CD14-positive monocyte (primary cell): ENCODE measurements at places on chromosomes 6 and 20.

DNA sequence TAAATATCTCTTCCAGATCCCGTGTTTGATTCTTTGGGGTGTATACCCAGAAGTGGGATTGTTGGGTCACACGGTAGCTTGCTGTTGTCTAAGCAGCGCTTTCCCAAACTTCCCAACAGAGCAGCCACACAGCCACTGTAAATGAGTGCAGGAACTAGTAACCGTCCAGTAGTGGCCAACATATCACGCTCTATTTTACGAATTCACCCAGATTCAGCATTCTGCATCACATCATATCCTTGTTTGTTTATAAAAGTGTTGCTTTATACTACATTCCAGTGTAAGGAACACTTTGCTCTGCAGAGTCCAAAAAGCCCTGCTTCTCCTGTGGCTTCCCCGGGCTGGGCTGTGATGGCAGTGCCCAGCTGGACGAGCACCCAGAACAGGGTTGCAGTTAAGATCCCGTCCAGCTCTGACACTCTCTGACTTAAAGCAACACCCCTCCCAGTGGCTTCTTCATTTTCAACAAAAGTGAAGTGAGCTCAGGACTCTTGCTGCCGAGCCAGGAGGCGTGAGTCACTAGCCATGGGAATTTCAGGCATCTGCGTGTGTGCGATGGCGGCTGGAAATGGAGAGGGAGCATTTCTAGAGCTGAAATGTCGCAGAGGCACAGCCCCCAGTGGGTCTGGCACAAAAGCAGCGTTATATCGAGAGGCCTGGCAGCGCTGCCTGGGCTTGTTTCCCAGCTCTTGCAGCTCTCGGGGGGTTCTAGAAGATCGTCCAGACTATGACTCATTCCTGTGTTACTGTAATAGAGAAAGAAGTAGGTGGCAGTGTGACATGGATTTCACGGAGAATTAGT, 216.3 kb upstream of the ECI2 start:
- no peak for DNase-seq

GRCh38 chr20:39935901-39936300, 753.1 kb downstream of the MAFB start:
- no peak for DNase-seq

GRCh38 chr6:129670634-129671033, 39.3 kb downstream of the ARHGAP18 start:
- DNase-seq = no peak

GRCh38 chr20:9453201-9453600, 61.2 kb upstream of the LAMP5 start:
- DNase-seq = no peak

DNA sequence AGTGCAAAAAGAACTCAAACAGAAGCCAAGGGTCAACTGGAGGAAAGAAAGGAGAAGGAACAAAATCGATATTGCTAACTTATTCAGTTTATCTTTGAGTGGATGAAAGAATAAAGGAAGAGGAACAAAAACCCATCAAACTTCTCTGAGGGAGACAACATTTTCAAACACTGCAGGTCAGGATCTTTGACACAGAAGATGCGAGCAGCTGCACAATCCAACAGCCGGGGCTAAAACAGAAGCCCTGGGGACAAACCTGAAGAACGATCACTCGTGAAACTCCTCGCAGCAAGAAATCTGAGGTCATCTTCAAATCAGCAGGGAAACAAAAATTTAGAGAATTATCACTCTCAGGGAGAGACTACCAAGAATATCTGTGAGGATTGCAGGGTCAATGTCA, 14.2 kb downstream of the SLC23A2 start:
- no peak for DNase-seq

DNA sequence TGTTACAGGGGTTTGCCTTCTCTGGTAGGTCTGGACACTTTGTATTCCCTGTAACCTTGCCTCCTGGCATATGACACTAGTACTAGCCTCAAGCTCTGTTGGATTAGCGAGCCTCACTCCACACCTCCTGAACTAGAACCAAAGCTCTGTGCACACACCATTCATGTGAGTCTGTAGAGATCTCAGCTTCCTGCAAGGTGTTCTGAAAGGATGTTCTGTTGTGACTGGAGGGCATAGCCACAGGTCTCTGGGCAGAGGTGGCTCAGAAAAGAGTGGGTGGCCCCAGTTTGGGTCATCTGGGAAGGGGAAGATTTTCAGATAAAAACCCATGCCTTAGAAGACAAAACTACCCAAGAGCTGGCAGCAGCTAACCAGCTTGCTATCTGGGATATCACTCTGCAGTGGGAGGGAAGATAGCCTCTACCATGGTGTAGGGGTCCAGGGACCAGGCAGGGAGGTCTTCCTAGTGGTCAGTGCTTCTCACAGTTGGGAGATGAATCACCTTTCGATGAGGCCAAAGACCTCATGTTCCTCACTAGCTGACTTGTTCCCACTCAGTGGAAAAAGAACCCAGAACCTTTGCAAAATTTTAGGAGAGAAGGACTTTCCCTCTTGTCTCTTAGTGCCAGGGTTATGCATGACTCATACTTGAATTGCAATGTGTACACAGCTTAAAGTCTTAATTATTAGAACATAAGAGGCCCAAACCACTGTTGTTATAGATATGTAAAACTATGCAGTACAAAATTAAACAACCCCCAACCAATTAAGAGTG, 41.4 kb downstream of the HLA-F start:
- no peak for DNase-seq

DNA sequence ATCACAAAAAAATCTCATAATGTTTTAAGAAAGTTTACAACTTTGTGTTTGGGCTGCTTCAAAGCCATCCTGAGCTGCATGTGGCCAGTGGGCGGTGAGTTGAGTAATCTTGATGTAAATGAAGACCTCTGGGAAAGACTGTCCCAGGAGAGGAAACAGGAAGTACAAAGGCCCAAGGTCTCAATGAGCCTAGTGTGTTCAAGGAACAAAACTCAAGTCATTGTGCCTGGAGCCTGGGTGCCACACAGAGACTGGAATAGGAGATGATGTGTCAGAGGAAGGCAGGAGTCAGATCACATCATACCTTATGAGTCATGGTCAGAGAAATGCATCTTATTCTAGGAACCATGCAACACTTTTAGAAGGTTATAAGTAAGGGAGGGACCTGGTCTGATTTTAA, 51.5 kb downstream of the COL19A1 start:
- DNase-seq = no peak

DNA sequence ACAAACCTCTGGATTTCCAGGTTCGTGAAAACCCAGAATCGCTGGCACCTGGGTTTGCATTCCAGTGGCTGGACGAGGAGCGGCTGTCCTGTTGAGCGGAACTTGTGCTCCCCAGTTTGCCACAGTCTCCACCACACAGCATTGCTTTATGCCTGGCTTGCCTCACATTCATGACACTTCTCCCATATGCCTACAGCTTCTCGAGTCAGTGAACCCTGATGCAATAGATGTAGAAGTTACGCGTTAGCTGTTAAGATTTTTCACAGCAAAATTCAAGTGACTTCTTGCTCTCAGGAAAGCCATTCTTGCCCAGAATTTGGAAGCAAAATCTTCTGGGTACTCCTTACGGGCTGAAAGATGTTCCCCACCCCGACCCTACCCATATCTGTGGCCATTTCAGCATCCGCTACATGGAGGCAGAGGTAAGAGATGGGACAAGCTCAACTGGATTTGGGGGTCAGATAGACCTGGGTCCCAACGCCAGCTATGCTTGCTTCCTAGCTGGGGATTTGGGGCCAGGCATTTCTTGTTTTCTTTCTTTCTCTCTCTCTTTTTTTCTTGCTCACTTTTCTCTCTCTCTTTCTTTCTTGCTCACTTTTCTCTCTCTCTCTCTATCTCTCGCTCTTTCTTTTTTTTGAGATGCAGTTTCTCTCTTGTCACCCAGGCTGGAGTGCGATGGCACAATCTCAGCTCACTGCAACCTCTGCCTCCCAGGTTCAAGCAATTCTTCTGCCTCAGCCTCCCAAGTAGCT, 12.4 kb upstream of the GDAP1L1 start:
- no peak for DNase-seq

GRCh38 chr6:82370788-82371187, 7.2 kb downstream of the TPBG start:
- DNase-seq = no peak

GRCh38 chr6:149405823-149406765, 6.0 kb downstream of the SUMO4 start:
- DNase-seq = peak; percentile 86

DNA sequence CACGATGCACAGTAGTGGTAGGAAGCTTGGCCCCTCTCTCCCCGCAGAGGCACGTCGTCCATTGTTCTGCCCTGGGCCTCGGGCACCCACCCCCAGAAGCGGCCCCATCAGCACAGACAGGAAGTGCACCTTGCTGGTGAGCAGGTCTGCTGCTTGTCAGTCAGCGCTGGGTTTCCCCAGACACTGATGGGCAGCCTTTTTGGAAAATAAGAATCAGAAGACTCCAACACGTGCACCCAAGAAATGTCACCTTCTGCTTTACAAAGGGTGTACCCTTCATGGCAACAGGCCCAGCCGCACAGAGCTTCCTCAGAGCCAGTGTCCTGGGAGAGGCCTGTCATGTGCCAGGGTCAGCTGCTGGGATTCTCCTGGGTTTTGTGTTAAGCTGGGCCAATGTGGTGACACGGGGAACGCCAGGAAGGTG, 34.7 kb upstream of the IRF4 start:
- no peak for DNase-seq

DNA sequence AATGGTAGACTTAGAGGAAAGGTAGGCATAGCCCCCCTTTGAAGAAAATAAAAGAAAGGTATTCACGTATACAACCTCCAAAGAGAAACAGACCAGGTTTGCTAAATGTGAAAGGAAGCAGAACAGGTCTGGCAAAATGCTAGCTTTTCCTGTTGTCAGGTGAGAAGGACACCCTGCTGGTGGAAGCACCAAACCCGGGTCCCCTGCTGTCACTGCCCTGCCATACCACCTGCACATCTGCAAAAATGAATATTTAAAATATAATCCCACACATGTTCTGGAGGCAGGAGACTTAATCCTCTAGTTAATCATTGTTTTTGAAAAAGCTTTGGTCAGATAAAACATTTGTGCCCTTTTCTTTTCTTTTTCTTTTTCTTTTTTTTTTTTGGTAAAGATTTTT, 48.9 kb upstream of the OLIG3 start:
- DNase-seq = no peak

DNA sequence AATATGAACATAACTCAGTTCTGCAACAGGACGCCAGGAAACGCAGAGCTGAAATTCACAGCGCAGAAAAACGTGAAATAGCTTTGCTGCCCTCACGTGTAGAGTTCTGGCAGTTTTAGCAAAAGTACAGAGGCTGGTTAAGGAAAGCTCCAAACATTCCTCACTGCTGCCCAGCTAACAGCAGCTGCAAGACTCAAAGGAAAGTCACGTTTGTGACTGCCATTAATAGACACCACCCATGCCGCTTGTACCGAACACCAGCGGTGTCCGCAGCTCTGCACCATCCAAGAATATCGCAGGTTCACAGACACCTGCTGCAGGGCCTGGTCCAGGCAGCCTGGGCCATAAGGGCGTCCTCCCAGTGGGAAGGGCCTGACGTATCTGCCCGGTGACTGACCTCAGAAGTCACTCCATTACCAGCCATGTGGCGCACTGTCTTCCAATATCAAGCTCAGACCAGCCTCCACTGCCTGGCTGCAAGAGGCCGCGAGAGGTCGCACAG, 61.4 kb downstream of the WDR27 start:
- DNase-seq = no peak

- no peak for DNase-seq
These were observed 52.9 kb downstream of the TRMT11 start for GRCh38 chr6:126039284-126039683.

- no peak for DNase-seq
These were observed 158.8 kb downstream of the NKAIN2 start for GRCh38 chr6:123962508-123962907.

DNA sequence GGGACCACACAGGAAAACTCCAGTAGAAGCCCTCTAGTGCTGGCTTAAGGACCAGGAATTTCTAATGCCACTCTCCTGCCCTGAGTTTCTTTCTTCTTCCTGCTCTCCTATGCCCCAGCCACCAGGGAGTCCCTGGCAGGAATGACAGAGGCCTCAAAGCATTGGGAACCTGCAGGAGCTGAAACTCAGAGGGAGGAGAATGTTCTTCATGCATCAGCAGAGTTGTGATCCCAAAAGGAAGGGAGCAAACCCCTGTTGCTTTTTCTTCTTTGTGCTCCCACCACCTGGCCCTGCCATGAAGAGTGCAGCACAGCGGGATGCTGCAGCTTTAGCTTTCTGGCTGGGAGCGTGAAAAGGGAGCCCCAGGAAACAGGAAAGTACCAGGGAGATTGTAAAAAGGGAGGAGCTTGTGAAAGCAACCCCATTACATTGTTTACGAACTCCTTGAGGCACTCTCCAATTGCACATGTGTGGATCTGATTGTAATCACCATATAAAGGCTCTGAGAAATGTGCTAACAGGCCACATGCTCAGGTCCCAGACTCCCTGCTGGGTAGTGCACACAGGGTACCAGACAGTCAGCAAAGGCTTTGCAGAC, 34.7 kb upstream of the FKBP1A start:
- no peak for DNase-seq
